ENCODE measurements at places on chromosomes 3 and 15.
A peak's percentile ranks its signal among the peaks of the same experiment; 100 is the strongest.

GRCh38 chr3:54261141-54261540 is 138.8 kb downstream of the CACNA2D3 start:
- DNase-seq: no peak

DNA sequence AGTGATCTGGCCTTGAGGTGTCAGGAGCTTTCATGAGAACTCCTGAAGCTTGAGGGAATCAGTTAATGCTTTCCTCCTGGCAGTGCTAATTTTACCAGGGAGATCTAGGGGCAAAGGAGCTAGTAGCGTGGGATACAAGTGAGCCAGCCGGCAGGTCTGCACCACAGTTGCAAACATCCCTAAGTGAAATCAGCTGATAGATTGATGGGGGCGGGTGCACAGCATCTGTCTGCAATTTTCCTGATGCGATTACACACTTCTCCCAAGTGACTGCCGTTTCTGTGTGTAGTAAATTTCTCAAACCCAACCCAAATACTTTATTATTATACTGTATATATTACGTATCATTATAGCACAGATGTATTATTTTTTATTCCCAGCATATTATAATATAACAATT is 304.5 kb downstream of the AGBL1 start:
- DNase-seq: no peak

DNA sequence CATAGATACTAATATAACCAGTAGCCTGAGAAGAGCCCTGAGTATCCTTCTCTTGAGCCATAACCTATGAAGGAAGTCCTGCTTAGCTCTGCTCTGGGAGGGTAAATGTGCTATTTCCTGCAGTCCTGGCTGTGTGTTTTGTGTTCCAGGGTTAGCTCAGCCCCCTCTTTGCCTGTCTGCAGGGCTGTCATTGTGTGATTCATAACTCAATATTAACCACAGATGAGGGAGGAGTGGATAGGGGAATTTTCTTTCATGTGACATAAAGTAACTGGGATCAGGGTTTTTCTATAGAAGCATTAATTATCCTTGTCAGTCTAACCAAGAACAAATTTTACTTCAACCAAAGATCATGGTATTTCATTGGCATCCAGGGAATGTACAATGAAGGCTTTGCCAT is 183.3 kb upstream of the ZBTB20 start:
- peak; percentile 45 for DNase-seq

DNA sequence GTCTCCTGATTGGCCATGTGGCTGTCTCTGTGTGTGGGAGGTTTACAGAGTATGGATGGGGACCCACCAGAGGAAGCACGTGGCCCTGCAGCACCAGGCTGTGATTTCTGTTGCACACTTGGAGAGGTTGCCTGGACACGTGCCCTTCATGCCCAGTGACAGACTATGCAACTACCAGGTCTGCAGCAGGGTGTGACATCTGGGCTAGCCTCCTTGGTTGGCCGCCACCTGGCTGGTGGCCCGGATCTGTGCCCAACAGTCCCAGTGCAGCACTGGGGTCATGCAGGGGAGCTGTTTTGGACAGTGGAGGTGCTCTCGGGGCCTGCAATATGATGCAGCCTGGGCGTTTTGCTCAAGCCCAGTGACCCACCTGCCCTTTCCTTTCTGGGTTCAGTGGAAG is 212.5 kb downstream of the UBE3A start:
- no peak for DNase-seq

DNA sequence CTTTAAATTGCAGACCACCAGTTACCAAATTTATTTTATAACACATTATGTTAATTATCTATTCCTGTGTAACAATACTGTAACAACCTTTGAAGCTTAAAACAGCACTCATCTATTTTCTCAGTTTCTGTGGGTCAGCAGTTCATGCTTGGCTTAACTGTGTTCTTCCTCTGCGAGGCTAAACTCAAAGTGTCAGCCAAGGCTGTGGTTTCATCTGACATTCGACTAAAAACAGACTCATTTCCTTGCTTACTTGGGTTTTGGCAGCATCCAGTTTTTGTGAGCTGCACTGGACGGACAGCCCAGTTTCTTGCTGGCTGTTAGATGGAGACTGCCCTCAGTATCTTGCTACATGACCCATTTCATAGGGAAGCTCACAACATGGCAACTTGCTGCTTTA is 247.3 kb upstream of the KCNH8 start:
- no peak for DNase-seq

DNA sequence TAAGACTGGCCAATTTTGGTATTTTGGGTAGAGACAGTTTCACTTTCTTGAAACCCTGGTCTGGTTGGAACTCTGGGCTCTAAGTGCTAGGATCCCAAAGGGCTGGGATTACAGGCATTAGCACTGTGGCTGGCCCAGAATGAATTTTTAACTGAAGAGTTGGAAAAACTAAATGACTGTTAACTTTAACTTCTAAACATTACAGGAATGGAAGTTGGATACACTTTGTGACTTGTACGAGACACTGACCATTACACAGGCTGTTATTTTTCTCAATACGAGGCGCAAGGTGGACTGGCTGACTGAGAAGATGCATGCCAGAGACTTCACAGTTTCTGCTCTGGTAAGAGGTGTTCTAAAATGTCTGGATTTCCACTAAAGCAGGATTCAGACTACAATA is 3.5 kb downstream of the EIF4A2 start:
- DNase-seq: no peak

DNA sequence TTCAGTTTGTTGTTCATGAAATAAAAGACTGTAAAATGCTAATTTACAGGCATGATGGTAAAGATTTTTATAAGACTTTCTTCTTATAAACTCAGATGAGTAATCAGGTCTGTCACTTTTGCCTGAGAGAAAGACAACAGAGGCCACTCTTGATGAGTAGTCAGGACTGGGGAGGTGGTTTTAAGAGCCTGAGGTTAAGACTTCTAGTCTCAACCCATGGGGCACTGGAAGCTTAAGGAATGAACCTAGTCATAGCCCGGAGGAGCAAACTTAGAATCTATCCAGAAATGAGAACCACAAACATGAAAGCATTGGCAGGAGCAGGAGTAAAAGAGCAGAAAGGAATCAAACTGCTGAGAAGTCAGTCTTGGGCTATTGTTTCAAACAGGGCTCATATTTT is 846.3 kb upstream of the ARPP21 start:
- DNase-seq: no peak

- DNase-seq: no peak
Measured at GRCh38 chr3:12273045-12273695, 15.7 kb upstream of the PPARG start.

DNA sequence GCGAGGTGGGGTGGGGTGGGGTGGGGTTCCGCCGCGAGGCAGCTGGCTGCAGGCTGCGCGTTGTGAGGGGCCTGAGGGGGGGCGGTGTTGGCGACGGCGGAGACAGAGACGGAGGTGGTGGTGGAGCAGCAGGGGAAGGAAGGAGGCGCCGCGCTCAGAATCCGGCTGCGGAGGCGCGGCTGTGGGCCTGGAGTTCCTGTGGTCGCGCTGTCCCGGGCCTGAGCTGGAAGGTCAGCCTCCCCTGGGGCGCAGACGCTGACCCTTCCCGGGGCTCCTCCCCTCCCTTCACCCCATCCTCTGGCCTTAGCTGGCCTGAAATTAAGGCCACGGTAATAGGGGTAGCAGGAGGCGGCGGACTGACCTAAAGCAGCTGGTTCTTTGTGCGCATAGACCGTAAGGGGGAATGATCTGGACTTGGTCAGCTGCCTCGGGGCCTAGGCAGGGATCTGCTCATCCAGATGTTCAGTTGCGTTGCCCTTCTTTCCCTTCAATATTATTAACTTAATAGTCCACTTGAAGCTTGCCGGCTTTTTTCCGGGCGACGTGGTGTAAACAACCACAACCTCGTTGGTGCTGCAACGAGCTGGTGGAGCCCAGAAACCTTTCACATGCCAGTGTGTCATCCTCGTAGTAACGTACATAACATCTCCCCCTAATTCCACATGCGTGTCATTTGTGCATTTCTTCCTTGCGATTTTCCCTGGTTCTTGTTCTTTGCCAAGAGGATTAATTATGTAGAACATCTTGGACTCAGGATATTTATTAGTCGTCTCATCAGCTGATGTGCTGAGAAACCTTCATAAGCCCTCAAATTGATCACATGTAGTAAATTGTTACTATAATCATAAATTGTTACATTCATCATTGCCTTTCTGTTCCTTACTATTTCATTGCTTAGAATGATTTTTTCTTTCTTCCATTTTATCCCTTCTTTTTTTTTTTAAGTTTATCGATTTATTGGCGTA is 626 bp downstream of the SEC62 start:
- DNase-seq: no peak

DNA sequence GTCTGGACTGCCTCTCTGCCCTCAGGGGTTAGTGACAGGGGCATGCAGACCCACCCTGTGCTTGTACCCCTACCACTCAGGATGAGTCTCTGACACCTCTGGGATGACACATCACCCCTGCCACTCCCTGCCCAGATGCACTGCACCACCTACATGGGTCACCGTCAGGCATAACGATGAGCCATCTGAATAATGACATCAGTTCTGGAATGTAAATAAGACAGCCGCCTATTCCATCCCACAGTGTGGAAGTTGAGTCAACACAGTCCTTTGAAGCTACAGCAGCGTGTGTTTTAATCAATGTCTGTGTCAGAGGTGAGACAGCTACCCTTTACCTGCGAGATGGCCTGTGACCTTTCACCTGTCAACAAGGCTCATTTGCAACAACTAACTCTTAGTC is 268.7 kb upstream of the ARRDC4 start:
- no peak for DNase-seq
